Adrenal gland (tissue), 19 donors: ENCODE measurements at places on chromosomes 16 and 17. TPM values are rescaled to one million over a fixed set of nuclear protein-coding genes. Genes with fewer than 3 reads are reported as not detected.

Gene TUBD1
- 8.3 TPM for total RNA-seq

Gene CAMKK1
- 9.7 TPM for total RNA-seq

Gene CCL16
- 0.32 TPM for total RNA-seq

Gene ITGAX
- 1.9 TPM for total RNA-seq

Gene ADGRG1
- 1.8 TPM for total RNA-seq

GRCh38 chr17:70124723-70125122, 44.6 kb upstream of the KCNJ2 start:
- H3K4me1 ChIP-seq, result no peaks in the 10 kb centered on the region
- no peak for DNase-seq
- H3K4me3 ChIP-seq, result no peak overlapping the region
- no peaks in the 10 kb centered on the region for H3K36me3 ChIP-seq
- H3K27me3 ChIP-seq, result no peaks in the 10 kb centered on the region

GRCh38 chr17:4980644-4981216, 6.7 kb downstream of the CAMTA2 start:
- H3K27me3 ChIP-seq, result no peaks in the 10 kb centered on the region
- H3K36me3 ChIP-seq, result peaks cover 74% of the 10 kb centered on the region
- peaks cover under 1% of the 10 kb centered on the region for H3K4me1 ChIP-seq
- H3K27ac ChIP-seq, result no peak overlapping the region
- no peak overlapping the region for H3K4me3 ChIP-seq

DNA sequence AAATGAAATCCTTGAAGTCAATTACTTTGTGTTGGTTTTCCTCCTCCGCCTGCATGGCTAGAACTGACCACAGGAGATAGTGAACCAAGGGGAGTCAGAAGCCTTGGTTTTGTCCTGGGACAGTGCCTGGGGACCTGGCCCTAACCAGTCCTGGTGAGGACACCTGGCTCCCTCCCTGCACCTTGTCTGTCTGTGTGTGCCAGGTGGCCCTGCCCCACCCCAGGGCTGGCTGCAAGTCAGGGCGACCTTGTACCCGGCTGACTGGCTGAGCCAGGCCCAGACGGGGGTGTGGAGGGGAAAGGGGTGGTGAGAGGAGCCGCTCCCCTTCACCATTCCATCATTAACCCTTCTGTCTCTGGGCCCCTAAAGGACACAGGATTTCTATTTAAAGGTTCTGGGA, 3.4 kb downstream of the RAPGEFL1 start:
- no peaks in the 10 kb centered on the region for H3K27me3 ChIP-seq
- H3K4me3 ChIP-seq, result no peak overlapping the region
- peak overlapping the region; percentile 42 for H3K27ac ChIP-seq
- no peak for DNase-seq
- H3K36me3 ChIP-seq, result no peaks in the 10 kb centered on the region

DNA sequence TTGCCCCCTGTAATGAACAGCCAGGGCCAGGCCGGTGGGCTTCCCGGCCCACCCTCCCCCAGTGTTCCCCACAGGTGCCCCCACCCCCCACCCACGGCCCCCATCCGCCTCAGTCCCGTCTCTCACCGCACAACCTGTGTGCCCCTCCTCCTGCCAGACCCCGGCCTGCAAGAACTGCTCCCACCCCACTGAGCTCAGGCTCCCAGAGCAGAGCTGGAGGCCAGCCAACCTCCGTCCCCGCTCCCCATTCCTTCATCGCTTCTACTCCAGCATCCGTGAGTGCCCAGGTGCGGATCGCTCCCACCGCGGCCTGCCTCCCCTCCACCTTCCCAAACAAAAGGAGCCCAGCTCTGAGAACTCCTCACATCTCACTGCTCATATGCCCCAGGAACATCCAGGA, 4.2 kb downstream of the MVD start:
- no peak for DNase-seq
- peaks cover 9% of the 10 kb centered on the region for H3K4me1 ChIP-seq
- no peak overlapping the region for H3K27ac ChIP-seq
- no peaks in the 10 kb centered on the region for H3K27me3 ChIP-seq
- H3K36me3 ChIP-seq, result peaks cover 13% of the 10 kb centered on the region

GRCh38 chr17:65013613-65014391, 42.7 kb downstream of the GNA13 start:
- H3K4me1 ChIP-seq, result peaks cover 31% of the 10 kb centered on the region
- H3K4me3 ChIP-seq, result no peak overlapping the region
- H3K36me3 ChIP-seq, result no peaks in the 10 kb centered on the region
- no peaks in the 10 kb centered on the region for H3K27me3 ChIP-seq
- H3K27ac ChIP-seq, result peak overlapping the region; percentile 63

GRCh38 chr17:8680466-8681169, 50.1 kb upstream of the MYH10 start:
- no peaks in the 10 kb centered on the region for H3K4me1 ChIP-seq
- no peak for DNase-seq
- peaks cover 2% of the 10 kb centered on the region for H3K27me3 ChIP-seq
- H3K27ac ChIP-seq, result peak overlapping the region; percentile 26
- no peaks in the 10 kb centered on the region for H3K36me3 ChIP-seq
- H3K4me3 ChIP-seq, result no peak overlapping the region

DNA sequence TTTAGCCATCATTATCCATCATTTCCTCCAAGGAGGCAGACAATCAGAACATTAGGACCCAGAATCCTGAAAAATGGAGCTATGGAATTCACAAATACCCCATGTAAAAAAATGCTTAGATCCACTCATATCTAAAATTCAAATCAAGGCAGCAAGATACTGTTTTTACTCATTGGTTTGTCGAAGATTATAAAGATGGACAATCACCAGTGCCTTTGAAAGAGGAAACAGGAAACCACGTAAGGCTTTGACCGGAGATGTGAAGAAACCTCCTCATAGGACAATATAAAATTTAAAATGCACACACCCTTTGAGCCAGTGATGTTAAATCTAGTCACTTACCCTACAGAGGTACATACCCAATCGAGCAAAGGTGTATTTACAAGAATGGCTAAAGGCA, 130.0 kb downstream of the XYLT1 start:
- no peak for DNase-seq

DNA sequence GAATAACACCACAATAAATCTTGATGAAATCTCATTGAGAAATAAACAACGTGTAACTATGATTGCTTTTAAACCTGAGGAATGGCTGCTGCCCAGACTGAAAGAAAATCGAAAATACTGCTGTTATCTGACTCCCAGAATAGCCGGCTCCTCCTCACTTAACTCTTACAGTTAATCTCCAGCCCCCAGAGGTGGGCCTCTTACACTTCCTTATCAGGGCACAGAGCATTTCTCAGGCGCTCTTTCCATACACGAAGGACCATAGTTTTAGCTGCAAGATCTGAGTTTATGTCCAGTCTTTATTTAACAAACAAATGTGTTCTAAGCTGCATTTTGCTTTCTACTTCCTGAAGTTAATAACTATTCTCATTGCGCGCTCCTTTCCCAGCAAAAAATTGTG, 206.9 kb downstream of the MAP2K4 start:
- H3K36me3 ChIP-seq, result no peaks in the 10 kb centered on the region
- no peak for DNase-seq
- H3K4me3 ChIP-seq, result no peak overlapping the region
- no peaks in the 10 kb centered on the region for H3K27me3 ChIP-seq

DNA sequence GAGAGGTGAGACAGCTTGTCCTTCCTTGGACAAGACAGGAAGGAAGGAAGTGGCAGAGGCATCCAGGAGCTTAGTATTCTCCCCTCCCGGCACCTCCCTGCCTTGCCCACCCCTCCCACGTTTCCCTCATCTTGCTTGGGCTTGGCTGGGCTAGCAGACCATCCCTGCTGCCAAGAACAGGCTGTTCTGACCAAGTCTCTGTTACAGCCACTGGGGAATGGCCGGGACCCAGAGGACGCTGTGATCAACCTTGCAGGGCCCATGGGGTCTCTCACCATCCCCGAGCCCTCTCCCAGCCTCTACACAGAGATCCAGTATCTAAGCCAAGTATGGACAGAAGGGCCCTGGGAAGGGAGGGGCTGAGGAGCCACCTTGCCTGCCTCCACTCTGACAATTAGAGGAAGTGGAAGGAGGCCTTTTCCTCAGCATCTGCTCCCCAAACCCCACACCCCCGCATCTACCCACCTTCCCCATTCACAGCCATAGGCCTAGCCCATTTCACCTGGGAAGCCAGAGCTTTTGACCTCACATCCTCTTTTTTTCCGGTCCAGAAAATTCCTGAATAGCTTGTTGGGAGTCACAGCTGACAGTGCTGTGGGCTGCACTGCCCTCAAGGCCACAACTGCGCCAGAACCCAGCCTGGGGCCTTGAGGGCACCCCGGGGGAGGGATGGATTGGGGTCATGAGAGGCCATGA, 14.1 kb downstream of the CD300LG start:
- no peaks in the 10 kb centered on the region for H3K36me3 ChIP-seq
- peaks cover 7% of the 10 kb centered on the region for H3K27me3 ChIP-seq
- peak; percentile 43 for DNase-seq
- no peak overlapping the region for H3K27ac ChIP-seq
- peaks cover 8% of the 10 kb centered on the region for H3K4me1 ChIP-seq

GRCh38 chr16:83365166-83365565, 442.6 kb upstream of the HSBP1 start:
- no peaks in the 10 kb centered on the region for H3K27me3 ChIP-seq
- no peak overlapping the region for H3K27ac ChIP-seq

DNA sequence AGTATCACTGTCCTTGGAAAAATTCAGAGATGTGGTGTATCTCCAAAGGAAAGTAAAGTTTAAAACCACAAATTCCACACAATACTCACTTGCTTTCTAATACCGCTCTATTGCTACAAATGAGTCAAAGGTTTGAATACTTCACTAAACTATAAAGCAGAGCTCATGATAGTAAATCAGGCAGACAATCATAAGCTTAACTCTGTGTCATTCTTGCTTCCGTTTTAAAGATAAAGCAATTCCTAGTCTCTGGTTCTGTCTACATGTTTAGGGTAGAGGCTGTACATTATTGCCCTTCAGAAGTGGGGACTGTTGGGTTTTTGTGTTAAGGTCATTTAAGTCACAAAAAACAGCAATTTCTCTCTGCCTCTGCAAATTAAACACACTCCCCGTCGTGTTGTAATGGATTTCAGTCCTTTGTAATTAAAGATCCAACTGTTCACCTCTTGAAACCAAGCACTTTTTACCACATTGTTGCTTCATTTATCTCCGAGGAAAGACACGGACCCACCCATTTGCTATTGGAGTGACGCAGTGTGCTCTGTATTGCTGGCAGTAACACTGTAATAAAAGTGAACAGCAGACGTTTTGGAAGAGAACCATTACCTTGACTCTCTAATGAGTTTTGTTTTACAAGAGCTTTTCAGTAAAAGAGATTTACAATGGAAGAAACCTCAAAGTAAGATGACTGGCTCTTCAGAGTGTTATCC, 83.1 kb upstream of the CNTNAP4 start:
- peak overlapping the region; percentile 12 for H3K4me3 ChIP-seq
- no peaks in the 10 kb centered on the region for H3K36me3 ChIP-seq
- no peak overlapping the region for H3K27ac ChIP-seq
- H3K27me3 ChIP-seq, result no peaks in the 10 kb centered on the region
- DNase-seq, result no peak

- DNase-seq, result peak; percentile 20
- H3K4me1 ChIP-seq, result no peaks in the 10 kb centered on the region
- no peak overlapping the region for H3K27ac ChIP-seq
- no peak overlapping the region for H3K4me3 ChIP-seq
- no peaks in the 10 kb centered on the region for H3K36me3 ChIP-seq
- no peaks in the 10 kb centered on the region for H3K27me3 ChIP-seq
These were observed 734.0 kb downstream of the MAF start for GRCh38 chr16:78866521-78866920.

GRCh38 chr17:82492643-82493225, 26.8 kb upstream of the FOXK2 start:
- H3K4me3 ChIP-seq, result no peak overlapping the region
- peak overlapping the region; percentile 33 for H3K27ac ChIP-seq
- peak; percentile 88 for DNase-seq
- peaks cover 11% of the 10 kb centered on the region for H3K36me3 ChIP-seq

DNA sequence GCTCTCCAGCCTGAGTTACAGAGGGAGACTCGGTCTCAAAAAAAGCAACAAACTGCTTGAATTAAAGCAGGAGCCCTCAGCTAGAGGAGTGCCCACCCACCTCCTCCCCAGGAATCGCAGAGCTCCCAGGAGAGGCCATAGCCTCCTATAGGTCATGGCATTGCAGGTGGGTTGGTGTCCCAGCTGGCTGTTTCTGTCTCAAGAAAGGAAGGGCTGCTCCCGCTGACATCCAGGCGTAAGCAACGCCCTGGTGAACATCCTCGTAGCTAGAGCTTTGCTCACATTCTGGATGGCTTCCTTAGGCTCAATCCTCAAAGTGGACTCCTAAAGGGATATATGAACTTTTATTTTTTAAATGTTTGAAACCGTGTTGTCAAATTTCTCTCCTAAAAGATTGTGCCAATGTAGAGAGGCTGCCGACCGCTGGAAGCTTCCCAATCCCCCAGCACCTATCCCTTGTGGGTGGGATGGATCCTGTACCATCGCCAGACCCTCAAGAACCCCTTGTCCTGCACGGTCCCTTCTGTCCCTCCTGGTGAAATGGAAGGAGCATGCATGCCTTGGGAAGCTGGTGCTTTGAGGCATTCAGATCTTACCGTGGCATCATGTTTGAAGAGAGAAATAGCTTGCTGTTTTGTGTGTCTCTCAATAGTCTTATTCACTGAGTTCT, 5.9 kb downstream of the NLRC5 start:
- no peak overlapping the region for H3K4me3 ChIP-seq
- no peaks in the 10 kb centered on the region for H3K27me3 ChIP-seq
- DNase-seq, result no peak
- H3K27ac ChIP-seq, result no peak overlapping the region
- no peaks in the 10 kb centered on the region for H3K36me3 ChIP-seq
- peaks cover 5% of the 10 kb centered on the region for H3K4me1 ChIP-seq

DNA sequence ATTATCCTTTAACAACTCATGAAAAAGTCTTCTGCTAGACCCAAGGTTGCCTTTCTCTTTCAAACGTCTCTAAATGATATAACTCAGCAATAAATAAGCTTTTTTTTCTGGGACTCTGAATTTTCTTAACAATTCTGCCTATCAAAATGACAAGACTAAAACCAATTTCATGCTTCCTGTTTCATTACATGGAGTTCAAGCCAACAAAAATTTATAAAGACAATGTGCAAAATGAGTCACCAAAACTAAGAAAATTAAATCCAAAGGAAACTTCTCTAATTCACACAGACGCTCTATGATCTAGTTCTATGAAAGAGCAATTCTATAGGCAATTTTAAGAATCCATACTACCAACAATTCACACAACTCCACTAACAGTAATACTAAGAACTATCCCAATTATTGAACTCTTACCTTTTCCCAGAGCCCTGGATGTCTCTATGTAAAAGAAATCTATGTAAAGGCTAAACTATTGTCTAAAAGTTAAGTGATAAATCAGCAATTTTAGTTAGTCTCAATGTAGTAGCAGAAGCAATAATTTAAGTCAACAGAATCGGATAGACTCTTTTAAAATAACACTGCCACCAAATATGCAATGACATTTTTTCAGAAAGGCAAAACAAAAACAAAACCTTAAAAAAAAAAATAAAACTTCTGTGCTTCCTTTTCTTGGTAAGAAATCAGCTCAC, 44.2 kb downstream of the ZZEF1 start:
- peaks cover 17% of the 10 kb centered on the region for H3K4me1 ChIP-seq
- no peak overlapping the region for H3K4me3 ChIP-seq
- peaks cover 43% of the 10 kb centered on the region for H3K36me3 ChIP-seq
- no peak overlapping the region for H3K27ac ChIP-seq
- no peaks in the 10 kb centered on the region for H3K27me3 ChIP-seq
- DNase-seq, result no peak

- no peaks in the 10 kb centered on the region for H3K36me3 ChIP-seq
- H3K4me1 ChIP-seq, result peaks cover 14% of the 10 kb centered on the region
- no peak overlapping the region for H3K27ac ChIP-seq
- no peaks in the 10 kb centered on the region for H3K27me3 ChIP-seq
These were observed 19.8 kb upstream of the ADCY7 start for GRCh38 chr16:50246299-50247122.

- DNase-seq, result peak; percentile 14
- peak overlapping the region; percentile 39 for H3K4me3 ChIP-seq
- H3K4me1 ChIP-seq, result peaks cover 12% of the 10 kb centered on the region
- peak overlapping the region; percentile 84 for H3K27ac ChIP-seq
These were observed 69.5 kb downstream of the AMFR start for GRCh38 chr16:56355786-56356275.
